ENCODE measurements at places on chromosomes 16 and 17.

DNA sequence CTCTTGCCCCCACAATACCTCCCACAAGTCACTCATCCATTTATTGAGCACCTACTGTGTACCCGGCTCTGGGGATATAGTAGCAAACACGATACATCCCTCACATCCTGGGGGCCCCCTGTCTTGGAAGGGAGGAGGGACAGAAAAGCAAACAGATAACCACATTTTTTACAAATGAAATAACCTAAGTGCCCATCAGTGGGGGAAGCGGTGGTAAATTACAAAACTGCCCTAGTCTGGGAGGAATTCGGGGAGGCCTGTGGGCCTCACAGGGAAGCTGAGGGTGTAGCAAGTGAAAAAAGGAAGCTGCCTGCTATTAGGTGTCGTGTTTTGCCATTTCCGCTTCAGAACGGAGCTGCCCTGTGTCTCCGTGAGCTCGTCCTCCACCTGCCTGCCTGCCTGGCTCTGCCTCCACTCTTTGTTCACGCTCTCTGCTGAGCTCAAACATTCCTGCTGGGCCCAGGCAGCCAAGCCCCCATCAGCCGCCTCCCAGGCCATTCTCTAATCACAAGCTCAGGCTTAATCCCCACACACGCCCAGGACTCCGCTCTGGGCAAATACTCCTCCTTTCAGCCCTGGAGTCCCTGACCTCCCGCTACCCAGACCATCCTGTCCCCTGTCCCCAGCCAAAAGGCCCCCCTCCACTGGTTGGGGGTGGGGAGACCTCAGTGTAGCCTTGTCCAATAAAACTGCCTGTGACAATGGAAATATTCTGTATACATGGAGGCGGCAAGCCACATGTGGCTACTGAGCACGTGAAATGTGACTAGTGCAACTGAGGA is 10.2 kb upstream of the SEC14L5 start:
- no peak for DNase-seq

DNA sequence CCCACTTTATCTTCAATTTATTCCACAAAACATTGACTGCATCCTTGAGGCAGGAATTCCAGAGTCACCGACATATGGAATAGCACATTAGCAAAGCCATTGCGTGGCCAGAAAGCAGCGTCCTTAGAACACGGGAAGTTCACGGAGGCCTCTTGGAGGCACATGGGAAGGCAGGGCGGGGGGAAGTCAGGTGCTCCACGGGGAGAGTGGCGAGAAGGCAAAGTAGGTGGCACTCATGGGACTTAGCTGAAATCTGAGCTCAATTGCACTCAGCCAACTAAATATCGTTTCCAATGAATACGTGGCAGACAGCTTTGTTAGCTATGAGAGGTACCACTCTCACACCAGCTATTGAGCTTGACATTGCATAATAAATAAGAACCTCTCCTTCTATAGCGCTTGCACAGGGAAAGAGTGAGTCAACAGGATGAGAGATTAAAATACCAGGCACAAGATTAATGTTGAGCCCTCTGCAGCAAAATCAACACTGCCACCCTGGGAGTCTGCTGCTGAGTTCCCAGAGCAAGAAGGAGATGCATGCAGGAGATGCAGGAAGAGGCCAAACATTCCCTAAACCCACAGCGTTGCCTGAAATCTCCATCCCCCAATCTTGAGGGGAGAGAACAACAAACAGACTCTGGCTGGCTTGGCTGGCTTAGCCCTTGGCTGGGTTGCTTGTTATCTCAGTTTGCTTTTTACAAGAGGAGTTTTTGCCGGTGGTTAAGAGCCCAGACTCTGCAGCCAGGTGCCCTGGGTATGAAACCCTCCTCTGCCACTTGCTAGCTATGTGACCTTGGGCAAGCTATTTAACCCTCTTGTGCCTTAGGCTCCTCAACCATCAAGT is 28.8 kb downstream of the ABCC12 start:
- no peak for DNase-seq

- no peak for DNase-seq
Measured at GRCh38 chr17:16371742-16372141, 9.1 kb upstream of the UBB start.

DNA sequence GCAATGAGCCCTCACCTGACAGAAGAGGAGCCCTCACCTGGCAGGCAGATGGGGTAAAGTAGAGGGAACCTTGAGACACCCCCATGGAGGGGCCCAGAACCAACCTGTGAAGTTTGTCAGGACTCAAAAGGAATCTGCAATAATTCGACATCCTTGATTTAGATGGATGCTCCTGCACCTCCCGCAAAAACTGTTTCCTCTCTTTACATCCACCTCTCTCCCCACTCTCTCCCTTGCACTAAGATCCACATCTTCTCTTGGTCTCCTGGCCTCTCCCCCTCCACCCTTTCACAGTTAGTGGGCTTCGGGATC is 34.9 kb upstream of the RBFOX3 start:
- DNase-seq = no peak

DNA sequence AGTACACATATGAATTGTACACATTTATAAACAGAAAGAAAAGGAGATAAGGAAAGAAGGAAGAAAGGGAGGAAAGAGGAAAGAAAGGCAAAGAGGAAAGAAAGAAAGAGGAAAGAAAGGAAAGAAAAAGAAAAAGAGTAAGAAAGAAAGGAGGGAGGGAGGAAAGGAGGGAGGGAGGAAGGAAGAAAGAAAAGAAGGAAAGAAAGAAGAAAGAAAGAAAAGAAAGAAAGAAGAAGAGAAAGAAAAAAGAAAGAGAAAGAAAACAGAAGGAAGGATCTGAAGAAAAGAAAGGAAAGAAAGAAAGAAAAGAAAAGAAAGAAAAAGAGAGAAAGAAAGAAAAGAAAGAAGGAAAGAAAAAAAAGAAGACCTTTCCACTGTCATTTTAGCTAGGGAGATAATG is 571.4 kb upstream of the SALL1 start:
- no peak for DNase-seq

Measured in activated T-helper 1 cell treated with Interleukin-2 at 50 U/mL for 16 hours (primary cell).